Cortex of kidney (tissue), 1 donor: ENCODE measurements at places on chromosomes 2 and 18.

- no peak for DNase-seq
Measured at GRCh38 chr2:46697830-46698323, 217.7 kb downstream of the MCFD2 start.

DNA sequence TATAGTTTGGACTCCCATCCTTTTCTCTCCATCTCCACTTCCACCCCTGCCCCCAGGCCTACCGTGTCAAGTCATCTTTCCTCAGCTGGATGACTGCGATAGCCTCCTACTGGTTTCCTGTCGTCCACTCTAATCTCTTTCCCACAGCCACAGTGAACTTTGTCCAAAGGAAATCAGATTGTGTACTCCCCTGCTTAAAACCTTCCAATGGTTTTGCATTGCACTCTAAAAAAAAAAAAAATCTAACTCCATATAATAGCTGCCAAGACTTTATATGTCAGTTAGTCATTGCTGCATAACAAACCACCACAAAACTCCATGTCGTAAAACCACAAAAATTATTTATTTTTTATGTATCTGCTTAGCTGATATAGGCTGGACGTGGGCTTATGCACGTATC, 160.2 kb upstream of the CCDC68 start:
- no peak for DNase-seq

DNA sequence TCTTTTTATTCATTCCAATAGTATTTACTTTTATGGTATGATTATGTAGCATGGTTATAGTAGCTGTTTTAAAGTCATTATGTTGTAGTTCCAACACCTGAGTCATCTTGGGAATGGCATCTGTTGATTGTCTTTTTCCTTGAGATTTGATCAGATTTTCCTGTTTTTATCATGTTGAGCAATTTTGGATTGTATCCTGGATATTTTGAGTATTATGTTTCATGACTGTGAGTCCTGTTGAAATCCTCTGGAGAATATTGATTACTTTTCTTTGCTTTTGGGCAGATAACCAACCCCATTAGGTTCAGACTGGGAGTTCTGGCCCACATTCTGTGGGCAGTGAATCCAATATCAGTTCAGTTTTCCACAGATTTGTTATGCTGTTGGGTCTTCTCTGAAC, 163.2 kb upstream of the SPRED2 start:
- no peak for DNase-seq

GRCh38 chr2:61460163-61460562, 10.7 kb downstream of the USP34 start:
- no peak for DNase-seq

DNA sequence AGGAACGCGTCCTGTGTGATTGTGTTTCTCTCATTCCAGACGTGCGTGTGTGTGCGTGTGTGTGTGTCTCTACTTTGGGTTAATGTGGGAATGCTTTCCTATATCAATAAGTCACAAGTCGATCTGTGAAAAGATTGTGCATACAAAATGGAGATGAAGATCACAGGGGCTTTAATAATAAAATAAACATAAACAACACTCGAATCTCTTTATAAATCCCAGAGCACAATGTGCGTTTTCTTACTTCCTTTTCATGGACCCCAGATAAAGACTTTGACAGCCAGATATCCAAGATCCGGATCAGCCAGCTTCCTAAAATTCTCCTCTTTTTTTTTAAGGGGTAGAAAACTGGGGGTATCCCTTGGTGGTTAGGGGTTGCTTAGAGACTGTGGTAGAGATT, 4.7 kb downstream of the PAX8 start:
- DNase-seq = no peak

GRCh38 chr2:148721991-148722777, 77.6 kb downstream of the EPC2 start:
- DNase-seq = no peak

DNA sequence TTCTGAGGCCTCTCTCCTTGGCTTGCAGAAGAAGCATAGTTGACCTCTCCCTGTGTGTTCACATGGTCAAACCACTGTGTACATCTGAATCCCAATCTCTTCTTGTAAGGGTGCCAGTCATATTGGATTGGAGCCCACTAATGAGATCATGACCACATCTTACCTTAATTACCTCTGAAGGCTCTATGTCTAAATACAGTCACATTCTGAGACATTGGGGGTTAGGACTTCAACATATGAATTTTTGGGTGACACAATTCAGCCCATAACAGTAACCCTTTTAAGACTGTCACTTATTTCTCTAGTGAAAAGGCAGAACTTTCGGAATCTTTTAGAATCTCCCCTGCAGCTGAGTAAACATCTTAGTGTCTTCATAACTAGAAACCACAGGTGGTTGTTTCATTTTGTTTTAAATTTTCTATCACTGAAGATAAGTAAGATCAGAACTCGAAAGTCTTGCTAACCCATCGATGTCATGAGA, 33.3 kb downstream of the BMP10 start:
- DNase-seq = no peak

GRCh38 chr2:47512581-47513083, 109.7 kb downstream of the MSH2 start:
- DNase-seq = no peak

- DNase-seq = no peak
Measured at GRCh38 chr2:105515581-105516415, 116.9 kb upstream of the FHL2 start.

- DNase-seq = no peak
Measured at GRCh38 chr2:112910219-112910618, 746 bp upstream of the IL37 start.

GRCh38 chr2:141021109-141021508, 1109.7 kb downstream of the LRP1B start:
- DNase-seq = no peak
